ENCODE measurements at places on chromosomes 16 and 17.

DNA sequence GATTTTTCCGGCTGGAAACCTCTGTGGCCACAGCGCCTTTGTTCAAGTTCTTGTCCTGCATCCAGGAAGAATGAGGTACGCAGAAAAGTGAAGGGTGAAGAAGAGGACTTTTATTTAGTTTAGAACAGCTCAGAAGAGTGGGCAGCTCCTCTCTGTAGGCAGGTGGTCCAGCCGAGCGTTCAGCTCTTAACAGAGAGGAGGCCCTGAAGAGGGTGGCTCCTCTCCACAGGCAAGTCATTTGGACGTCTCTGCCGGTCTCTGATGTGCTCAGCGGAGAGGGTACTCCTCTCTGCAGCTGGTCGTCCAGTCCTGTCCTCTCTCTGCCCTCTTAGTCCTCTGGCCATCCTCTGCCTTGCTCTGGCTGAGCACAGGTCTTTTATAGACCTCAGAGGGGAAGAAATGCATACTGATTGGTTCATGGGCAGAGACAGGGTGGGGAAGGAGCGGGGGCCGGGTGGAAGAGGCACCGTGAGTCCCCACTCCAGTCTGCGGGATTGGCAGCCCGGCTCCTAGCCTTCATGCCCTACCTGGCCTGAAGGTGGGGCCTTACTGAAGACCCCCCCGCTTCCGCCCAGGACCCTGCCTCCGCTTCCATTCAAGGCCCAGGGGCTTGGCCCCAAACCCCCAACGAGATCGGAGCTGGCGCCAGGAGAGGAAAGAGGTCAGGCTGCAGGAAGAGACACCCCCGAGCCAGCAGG is 70.0 kb upstream of the NKD1 start:
- DNase-seq = no peak

- no peak for DNase-seq
These were observed 93.6 kb upstream of the DYNLRB2 start for GRCh38 chr16:80447241-80447640.

DNA sequence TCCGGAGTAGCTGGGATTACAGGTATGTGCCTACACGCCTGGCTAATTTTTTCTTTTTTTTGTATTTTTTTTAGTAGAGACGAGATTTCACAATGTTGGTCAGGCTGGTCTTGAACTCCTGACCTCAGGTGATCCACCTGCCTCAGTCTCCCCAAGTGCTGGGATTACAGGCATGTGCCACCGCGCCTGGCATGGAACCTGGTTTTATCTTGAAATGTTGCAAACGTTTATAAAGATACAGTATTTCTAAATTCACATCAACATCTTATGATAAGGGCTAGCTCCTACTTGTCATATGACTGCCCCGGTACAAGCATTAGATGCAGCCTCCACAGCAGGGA is 1.5 kb upstream of the IST1 start:
- no peak for DNase-seq

- no peak for DNase-seq
These were observed 1.1 kb downstream of the VAT1 start for GRCh38 chr17:43020789-43021740.

DNA sequence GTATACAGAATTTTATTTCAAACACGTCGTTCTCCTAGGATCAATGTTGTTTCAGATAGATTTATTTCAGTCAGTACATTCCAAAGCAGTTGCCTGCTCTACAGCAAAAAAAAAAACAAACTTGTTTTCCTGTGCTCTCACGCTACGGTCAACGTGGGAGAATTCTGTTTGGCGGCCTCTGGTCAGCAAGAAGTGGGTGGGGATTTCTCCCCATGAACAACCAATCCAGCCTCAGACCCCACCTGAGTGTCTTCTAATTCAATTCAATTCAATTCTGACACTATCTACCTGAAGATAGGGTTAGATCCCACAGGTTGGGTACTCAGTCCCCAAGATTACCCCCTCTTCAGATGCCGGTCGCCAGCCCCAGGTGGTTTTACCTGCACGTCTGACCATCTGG is 22.1 kb downstream of the C17orf58 start:
- no peak for DNase-seq

DNA sequence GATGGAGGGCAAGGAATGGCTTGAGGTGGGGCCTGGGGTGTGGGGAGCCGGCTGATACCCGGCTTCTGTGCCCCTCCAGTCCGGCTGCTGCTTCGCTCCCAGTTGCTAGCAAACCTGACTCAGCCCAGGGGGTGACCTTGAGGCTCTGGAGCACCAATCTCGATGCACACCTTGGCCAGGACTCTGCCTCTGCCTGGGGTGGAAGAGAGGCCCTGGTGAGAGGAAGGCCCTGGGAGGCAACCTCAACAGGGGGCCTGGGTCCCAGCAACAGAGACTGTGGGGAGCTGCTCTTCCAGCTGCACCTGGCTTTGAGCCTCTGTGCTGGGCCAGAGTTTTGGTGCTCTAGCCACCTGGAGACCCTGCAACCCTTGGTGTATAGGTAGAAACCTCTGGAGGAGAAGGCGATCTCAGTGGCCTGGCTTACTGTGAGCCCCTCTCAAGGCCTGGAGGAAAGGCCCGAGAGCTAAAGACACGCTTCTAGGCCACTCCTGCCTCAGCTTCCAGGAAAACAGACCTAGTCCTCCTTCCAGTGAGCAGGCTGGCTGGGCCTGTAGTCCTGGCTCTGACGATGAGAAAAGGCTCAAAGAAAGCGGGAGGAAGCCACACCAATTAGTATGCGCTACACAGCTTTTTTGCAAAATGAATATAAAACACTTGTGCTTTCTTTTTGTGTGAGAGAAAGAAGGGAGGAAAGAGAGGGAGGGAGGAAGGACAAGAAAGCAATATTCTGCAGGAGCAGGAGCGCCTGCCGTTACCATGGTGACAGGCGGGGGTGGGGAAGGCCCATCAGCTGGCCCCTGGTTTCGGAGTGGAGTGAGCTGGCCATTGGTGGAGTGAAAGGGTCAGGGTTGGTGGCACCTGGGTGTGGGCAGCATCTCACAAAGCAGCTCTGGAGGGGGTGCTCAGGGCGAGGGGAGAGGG is 51.0 kb downstream of the VAC14 start:
- DNase-seq = no peak

- no peak for DNase-seq
These were observed 53.9 kb upstream of the CRISPLD2 start for GRCh38 chr16:84765616-84766580.

- no peak for DNase-seq
These were observed 24.1 kb upstream of the CIITA start for GRCh38 chr16:10852948-10853347.

GRCh38 chr16:8346294-8346693 is 244.0 kb downstream of the TMEM114 start:
- no peak for DNase-seq

DNA sequence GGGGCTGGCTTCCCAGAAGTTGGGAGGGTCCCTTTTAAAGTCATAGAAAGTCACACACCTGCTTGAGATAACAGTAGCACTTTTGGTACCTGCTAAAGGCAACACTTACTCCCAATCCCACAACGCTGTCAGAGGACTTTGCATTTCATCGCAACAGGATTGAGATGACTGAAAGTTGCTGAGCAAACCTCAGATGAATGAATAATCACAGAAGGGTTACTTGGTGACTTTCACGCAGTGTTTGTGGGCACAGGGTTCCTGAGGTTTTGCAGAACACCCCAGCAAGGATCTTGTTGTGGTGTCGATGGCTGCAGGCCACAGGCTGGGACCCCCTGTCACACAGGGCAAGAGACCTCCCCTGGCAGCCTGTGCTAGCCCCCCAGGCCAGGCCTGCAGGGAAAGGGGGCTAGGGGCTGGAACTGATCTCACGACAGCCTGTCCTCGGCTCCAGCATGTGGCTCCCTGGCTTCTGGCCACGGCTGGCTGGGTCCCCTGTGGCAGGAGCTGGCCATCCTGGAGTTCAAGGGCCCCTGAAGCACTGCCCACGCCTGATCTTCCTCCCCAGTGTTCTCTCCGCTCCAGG is 79.4 kb upstream of the CBX4 start:
- no peak for DNase-seq

DNA sequence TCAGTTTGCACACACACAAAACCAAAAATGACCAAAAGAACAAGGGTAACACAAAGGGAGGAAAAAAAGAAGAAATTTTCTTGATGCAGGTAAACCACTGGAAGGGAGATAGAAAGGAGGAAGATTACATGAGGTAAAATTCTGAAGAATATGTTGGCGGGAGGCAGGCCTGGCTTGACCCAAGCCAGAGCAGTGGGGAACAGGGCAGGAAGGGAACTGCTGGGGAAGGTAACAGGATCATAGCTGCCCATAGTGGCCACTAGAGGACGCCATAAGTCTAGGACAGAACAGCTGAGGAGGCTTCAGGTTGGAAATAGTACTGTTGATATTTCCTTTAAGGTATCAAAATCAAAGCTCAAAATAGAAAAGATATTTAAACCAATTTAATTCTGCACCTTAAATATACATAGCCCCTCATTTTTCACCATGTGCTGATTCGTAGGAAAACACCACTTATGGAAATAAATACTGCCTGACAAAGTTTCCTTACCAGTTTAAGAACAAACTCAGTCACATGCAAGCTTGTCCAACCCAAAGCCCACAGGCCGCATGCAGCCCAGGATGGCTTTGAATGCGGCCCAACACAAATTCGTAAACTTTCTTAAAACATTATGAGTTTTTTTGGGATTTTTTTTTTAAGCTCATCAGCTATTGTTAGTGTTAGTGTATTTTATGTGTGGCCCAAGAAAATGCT is 15.5 kb downstream of the VPS35 start:
- no peak for DNase-seq

DNA sequence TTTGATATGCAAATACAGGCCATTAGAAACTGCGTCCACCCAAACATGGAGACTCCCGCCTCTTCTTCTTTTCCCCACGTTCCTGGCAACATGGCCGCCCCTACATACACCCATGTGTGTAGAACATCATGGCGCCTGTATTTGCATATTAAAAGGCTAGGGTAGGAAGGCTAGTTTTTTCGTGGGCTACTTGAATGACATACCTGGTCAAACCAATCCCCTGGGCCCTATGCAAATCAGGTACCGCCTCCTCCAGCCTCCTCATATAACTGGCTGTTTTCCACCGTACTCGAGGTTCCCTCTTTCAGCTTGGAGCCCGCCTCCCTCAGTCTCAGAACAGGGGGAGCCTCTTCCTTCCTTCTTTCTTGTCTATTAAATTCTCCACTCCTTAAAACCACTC is 840 bp upstream of the CD300LB start:
- DNase-seq = no peak

DNA sequence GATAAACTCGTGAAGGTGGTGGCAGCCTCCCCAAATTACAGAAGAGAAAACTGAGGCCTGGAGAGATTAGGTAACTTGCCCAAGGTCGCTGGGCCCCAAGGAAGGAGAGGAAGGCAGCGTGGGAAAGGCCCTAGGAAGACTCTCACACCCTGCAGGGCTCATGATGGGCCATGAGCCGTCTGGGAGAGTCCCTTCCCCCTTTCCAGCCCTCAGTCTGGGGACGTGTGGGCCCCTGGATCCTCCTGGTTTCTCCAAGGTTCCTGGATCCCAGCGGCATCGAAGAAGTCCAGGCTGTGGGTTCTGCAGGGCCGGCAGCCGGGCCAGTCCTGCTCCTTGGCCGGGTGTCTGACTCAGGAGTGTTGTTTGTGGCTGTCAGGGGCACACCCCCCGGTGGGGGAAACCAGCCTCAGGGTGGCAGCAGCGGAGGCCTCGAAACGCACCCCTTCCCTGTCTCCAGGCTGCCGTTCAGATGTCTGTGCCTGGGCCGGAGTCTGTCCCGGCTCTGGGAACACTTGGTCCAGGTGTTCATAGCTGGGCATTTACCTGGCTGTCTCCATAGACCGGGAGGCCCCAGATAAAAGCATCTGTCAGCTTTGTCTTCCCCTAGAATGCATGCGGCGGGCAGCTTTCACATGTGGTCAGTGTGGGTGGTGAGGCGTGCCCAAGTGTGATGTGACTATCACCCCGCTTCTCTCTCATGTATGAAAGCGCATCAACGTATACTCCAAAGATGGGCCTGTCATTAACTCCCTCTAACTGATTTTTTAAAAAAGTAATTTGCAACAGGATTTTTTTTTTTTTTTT is 3.7 kb upstream of the RAP1GAP2 start:
- peak; percentile 44 for DNase-seq

DNA sequence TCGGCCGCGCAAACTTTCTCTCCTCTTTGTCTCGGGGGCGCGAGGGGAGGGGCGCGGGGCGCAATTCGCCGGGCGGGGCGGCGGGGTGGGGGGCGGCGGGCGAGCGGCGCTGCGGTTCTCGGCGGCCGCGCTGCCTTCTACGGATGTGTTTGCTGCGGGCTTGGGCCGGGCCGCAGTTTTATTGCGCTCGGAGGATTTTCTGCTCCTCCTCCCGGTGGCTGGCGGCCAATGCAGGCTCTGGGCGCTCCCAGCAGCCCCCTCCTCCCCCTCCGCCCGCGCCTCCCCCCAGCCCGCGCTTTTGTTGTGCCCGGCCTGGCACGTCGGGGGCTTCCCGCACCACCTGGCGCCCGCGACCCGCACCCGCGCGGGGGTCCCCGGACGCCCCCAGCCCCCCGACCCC is at the start of gene TIMP2:
TSS of gene TIMP2 (minus strand) at position 154 of the 400 bp plus-strand sequence. CDS start 299 bp downstream, outside the sequence.
- DNase-seq = peak; percentile 56
